ENCODE measurements at places on chromosomes 12 and 14. TPM values are rescaled to one million over a fixed set of nuclear protein-coding genes. Genes with fewer than 3 reads are reported as not detected.

The GPR68 gene
- 0.44 TPM for total RNA-seq

- H3K36me3 ChIP-seq: no peaks in the 10 kb centered on the region
- H3K4me3 ChIP-seq: no peak overlapping the region
- H3K27ac ChIP-seq: no peak overlapping the region
- DNase-seq: no peak
- no peaks in the 10 kb centered on the region for H3K4me1 ChIP-seq
These were observed 544.4 kb upstream of the TMEM132C start for GRCh38 chr12:127722611-127723010.

The WBP11 gene
- total RNA-seq: 26.6 TPM

- no peaks in the 10 kb centered on the region for H3K36me3 ChIP-seq
- H3K4me3 ChIP-seq: no peak overlapping the region
- H3K27me3 ChIP-seq: no peaks in the 10 kb centered on the region
These were observed 31.6 kb downstream of the AK7 start for GRCh38 chr14:96423446-96424108.

GRCh38 chr12:46963977-46964971 lies 115.1 kb upstream of the PCED1B start:
- DNase-seq: peak; percentile 21
- H3K27me3 ChIP-seq: no peaks in the 10 kb centered on the region
- no peaks in the 10 kb centered on the region for H3K36me3 ChIP-seq
- H3K27ac ChIP-seq: peak overlapping the region; percentile 0

GRCh38 chr14:86296173-86296572 lies 766.2 kb downstream of the FLRT2 start:
- H3K27me3 ChIP-seq: no peaks in the 10 kb centered on the region
- no peaks in the 10 kb centered on the region for H3K36me3 ChIP-seq
- H3K27ac ChIP-seq: no peak overlapping the region
- no peak for DNase-seq
- no peak overlapping the region for H3K4me3 ChIP-seq

GRCh38 chr14:49550286-49551184 lies 35.6 kb downstream of the RPS29 start:
- no peaks in the 10 kb centered on the region for H3K4me1 ChIP-seq
- DNase-seq: no peak
- H3K36me3 ChIP-seq: no peaks in the 10 kb centered on the region
- H3K27me3 ChIP-seq: no peaks in the 10 kb centered on the region
- no peak overlapping the region for H3K27ac ChIP-seq
- no peak overlapping the region for H3K4me3 ChIP-seq

The SOAT2 gene
- 21.8 TPM for total RNA-seq

GRCh38 chr12:115228434-115228833 lies 544.5 kb upstream of the TBX3 start:
- peaks cover 24% of the 10 kb centered on the region for H3K4me1 ChIP-seq
- H3K27me3 ChIP-seq: no peaks in the 10 kb centered on the region
- no peaks in the 10 kb centered on the region for H3K36me3 ChIP-seq
- no peak overlapping the region for H3K27ac ChIP-seq
- H3K4me3 ChIP-seq: no peak overlapping the region

The TAS2R50 gene
- 2.0 TPM for total RNA-seq

- peaks cover 13% of the 10 kb centered on the region for H3K4me1 ChIP-seq
- peak overlapping the region; percentile 3 for H3K27ac ChIP-seq
- no peaks in the 10 kb centered on the region for H3K36me3 ChIP-seq
- H3K4me3 ChIP-seq: no peak overlapping the region
These were observed 204.2 kb upstream of the HMGA2 start for GRCh38 chr12:65620046-65620445.

- H3K4me3 ChIP-seq: peak overlapping the region; percentile 98
- peaks cover 9% of the 10 kb centered on the region for H3K4me1 ChIP-seq
- no peaks in the 10 kb centered on the region for H3K36me3 ChIP-seq
- H3K27me3 ChIP-seq: no peaks in the 10 kb centered on the region
- DNase-seq: peak; percentile 70
- H3K27ac ChIP-seq: peak overlapping the region; percentile 100
These were observed 1.0 kb downstream of the BLTP3B start for GRCh38 chr12:100141666-100141997.

GRCh38 chr12:104751120-104751519 lies 207.0 kb downstream of the SLC41A2 start:
- no peak overlapping the region for H3K27ac ChIP-seq
- no peaks in the 10 kb centered on the region for H3K36me3 ChIP-seq
- H3K4me1 ChIP-seq: no peaks in the 10 kb centered on the region
- no peaks in the 10 kb centered on the region for H3K27me3 ChIP-seq

DNA sequence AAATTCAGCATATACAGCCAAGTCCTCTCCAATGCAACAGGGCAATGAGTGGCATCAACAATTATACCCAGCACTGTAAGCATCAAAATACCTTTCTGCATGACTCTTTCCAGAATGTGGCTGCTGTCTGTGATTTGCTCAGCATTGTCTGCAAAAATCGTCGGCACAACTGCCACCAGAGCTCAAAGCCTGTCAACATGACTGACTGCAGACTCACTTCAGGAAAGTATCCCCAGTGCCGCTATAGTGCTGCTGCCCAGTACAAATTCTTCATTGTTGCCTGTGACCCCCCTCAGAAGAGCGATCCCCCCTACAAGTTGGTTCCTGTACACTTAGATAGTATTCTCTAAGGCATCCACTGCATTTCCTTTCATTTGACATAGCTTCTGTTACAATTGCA lies 735 bp downstream of the RNASE6 start:
- no peaks in the 10 kb centered on the region for H3K36me3 ChIP-seq
- H3K27ac ChIP-seq: peak overlapping the region; percentile 71
- H3K27me3 ChIP-seq: no peaks in the 10 kb centered on the region
- no peak for DNase-seq

GRCh38 chr14:33377596-33378390 lies 439.1 kb downstream of the NPAS3 start:
- H3K27me3 ChIP-seq: no peaks in the 10 kb centered on the region
- no peaks in the 10 kb centered on the region for H3K36me3 ChIP-seq
- DNase-seq: no peak

The LGMN gene
- 125 TPM for total RNA-seq

DNA sequence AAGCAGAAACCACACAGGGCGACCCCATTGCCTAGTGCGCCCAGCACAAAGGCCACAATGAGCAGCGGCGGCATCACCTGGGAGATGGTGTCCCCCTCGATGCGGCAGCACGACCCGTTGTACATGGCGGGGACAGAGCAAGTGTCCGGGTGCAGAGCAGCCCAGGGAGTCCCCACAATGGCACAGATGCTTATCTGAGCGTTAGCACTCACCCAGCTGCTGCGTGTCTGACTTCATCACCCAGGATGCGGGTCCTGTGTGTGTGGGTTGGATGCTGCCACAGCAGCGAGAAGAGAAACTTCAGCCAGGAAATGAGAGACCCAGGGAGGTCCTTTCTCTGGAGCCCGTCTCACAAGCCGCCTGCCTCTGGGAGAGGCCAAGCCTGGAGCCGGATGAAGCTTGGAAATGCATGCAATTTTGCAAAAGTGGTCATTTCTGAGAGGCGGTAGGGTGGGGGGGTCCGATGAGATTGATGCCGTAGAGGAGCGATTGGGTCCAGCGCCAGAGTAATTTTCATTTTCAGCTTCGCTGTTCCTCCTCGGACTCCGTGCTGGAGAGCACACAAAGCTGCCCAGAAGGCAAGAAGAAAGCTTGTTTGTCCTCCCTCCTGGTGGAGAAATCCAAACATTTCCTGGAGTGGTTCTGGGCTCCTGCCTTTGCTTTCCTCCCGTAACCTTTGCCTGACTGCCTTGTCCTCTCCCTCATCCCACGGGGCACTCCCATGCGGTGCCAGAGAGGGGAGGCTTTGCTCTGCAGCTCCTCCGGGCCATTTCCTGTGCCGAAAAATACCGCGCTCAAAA lies at the start of gene HCAR1:
HCAR1 (minus strand) TSS at position 630 of the 800 bp plus-strand sequence; CDS start at position 125, 505 bp downstream.
- peak; percentile 24 for DNase-seq
- no peaks in the 10 kb centered on the region for H3K27me3 ChIP-seq
- H3K4me1 ChIP-seq: peaks cover 5% of the 10 kb centered on the region
- no peak within 1 kb of the TSS for H3K4me3 ChIP-seq
- H3K36me3 ChIP-seq: no peaks in the 10 kb centered on the region

The PZP gene
- 0.08 TPM for total RNA-seq

DNA sequence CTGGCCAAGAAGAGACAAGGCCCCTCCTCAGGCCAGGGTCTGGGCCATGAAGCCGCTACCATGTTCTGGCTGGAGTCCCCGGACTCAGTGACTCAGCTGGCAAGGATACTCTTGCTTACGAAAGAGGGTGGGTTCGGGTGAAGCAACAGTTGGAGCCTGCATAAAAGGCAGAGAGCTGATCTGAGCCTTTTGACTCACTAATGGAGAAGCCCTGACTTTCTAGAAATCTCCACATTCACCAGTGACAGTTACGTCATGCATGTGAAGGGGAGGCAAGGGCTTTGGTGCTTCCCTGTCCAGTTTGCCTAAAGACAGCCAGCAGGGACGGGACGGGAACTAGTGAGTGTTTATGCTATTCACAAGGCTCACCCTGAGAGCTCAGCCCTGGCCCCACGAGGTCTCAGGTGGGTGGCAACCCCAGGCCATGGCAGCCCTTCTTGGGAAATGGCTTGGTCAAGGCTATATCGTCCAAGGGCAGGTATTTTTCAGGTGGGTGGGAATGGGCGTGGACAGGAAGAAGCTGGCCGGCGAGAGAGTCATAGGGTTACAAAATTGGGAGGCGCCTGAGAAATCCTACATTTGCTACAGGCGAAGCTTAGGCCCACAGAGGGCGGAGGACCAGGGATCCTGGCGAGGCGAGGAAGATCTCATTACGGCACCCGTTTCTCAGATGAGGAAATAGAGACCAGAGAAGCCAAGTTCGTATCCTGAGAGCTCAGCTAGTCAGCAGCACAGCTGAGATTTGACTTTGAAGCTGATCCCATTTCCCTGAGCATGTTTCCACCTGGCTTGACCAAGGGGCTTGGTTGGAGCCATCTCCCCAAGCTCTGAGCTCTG lies 314.6 kb downstream of the BCL11B start:
- peaks cover 7% of the 10 kb centered on the region for H3K4me1 ChIP-seq
- no peak overlapping the region for H3K4me3 ChIP-seq
- no peaks in the 10 kb centered on the region for H3K36me3 ChIP-seq
- H3K27ac ChIP-seq: no peak overlapping the region
- no peaks in the 10 kb centered on the region for H3K27me3 ChIP-seq
- peak; percentile 70 for DNase-seq

DNA sequence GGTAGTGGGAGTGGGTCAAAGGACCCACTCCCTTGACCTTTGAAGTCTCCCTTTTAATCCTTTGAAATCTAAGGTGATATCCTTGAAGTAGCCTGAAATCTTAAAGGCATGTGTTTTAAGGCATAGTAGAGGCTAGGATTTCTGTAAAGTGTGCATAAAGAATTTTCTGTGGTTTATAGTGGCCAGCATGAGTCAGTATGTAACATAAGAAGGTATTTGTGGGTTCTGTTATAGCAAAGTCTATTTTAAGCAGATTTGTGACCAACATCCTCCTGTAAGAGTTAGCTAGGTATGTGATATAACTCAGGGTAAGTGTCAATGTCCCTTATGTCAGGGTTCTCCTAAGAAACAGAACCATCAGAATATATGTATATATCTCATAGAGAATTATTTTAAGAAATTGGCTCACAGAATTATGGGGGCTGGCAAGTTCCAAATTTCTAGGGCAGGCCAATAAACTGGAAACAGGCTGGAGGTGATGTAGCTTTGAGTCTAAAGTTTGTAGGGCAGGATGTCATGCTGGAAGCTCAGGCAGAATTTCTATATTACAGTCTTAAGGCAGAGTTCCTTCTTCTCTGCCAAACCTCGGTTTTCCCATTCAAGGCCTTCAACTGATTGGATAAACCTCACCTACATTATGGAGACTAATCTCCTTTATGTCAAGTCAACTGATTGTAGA lies 18.7 kb upstream of the EPYC start:
- H3K27me3 ChIP-seq: no peaks in the 10 kb centered on the region
- DNase-seq: no peak
- H3K36me3 ChIP-seq: no peaks in the 10 kb centered on the region
- H3K27ac ChIP-seq: no peak overlapping the region
- H3K4me1 ChIP-seq: no peaks in the 10 kb centered on the region

The GLIPR1L1 gene
- not detected for total RNA-seq

GRCh38 chr14:104139460-104140212 lies 1.2 kb downstream of the KIF26A start:
- DNase-seq: no peak
- no peak overlapping the region for H3K27ac ChIP-seq
- H3K4me3 ChIP-seq: peak overlapping the region; percentile 75
- no peaks in the 10 kb centered on the region for H3K36me3 ChIP-seq
- H3K27me3 ChIP-seq: peaks cover 30% of the 10 kb centered on the region
- peaks cover 43% of the 10 kb centered on the region for H3K4me1 ChIP-seq

DNA sequence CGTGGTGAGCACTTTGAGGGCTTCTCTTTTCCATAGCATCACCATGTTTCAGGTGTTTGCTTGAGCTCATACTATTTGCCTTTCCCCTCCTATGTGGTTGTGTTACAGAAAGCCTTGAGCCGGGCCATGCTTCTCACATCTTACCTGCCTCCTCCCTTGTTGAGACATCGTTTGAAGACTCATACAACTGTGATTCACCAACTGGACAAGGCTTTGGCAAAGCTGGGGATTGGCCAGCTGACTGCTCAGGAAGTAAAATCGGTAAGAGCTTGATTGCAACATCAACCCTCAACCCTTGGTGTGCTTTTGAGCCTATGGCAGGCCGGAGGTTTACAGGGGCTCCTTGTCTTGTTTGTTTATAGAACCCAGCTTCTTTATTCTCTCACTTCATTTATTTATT lies 8.1 kb downstream of the LETMD1 start:
- H3K4me3 ChIP-seq: no peak overlapping the region
- H3K27ac ChIP-seq: no peak overlapping the region
- DNase-seq: no peak
- no peaks in the 10 kb centered on the region for H3K36me3 ChIP-seq
- no peaks in the 10 kb centered on the region for H3K27me3 ChIP-seq

- no peak for DNase-seq
- H3K27me3 ChIP-seq: no peaks in the 10 kb centered on the region
- no peak overlapping the region for H3K4me3 ChIP-seq
- H3K36me3 ChIP-seq: no peaks in the 10 kb centered on the region
- no peak overlapping the region for H3K27ac ChIP-seq
These were observed 14.2 kb downstream of the RPS6KL1 start for GRCh38 chr14:74908861-74909341.

The OVCH1 gene
- total RNA-seq: 0.53 TPM

DNA sequence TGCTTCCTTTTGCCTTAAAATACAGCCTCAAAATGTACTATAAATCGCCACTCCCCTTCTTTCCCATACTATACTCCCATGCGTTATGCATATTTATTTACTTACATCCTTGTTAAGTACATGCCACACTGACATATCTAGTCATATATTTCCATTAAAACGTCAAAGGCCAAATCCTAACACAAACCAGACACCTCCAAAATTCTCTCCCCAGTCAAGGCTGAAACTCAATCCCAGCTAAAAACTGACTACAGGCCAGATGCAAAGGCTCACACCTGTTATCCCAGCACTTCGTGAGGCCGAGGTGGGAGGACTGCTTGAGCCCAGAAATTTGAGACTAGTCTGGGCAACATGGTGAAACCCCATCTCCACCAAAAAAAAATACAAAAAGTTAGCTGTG lies 5.7 kb upstream of the CAND1 start:
- DNase-seq: no peak
- H3K27me3 ChIP-seq: no peaks in the 10 kb centered on the region
- H3K4me1 ChIP-seq: peaks cover 7% of the 10 kb centered on the region

- H3K4me3 ChIP-seq: no peak overlapping the region
- H3K4me1 ChIP-seq: no peaks in the 10 kb centered on the region
- H3K36me3 ChIP-seq: no peaks in the 10 kb centered on the region
- H3K27ac ChIP-seq: no peak overlapping the region
- no peaks in the 10 kb centered on the region for H3K27me3 ChIP-seq
These were observed 86.8 kb upstream of the OSBPL8 start for GRCh38 chr12:76646366-76646765.

GRCh38 chr14:60232185-60232584 lies 16.8 kb upstream of the PPM1A start:
- no peaks in the 10 kb centered on the region for H3K4me1 ChIP-seq
- H3K27me3 ChIP-seq: no peaks in the 10 kb centered on the region
- H3K36me3 ChIP-seq: no peaks in the 10 kb centered on the region
- H3K27ac ChIP-seq: no peak overlapping the region

All from hepatocyte (in vitro differentiated cells).